ENCODE measurements at places on chromosomes 6 and 20.

- DNase-seq = no peak
Measured at GRCh38 chr20:43914311-43915210, at the start of gene TOX2. TSS of gene TOX2 (plus strand) at chr20:43914852. CDS start at chr20:43914892, 40 bp downstream.

GRCh38 chr6:7267466-7268091 is 45.4 kb downstream of the SSR1 start:
- DNase-seq = peak; percentile 72

DNA sequence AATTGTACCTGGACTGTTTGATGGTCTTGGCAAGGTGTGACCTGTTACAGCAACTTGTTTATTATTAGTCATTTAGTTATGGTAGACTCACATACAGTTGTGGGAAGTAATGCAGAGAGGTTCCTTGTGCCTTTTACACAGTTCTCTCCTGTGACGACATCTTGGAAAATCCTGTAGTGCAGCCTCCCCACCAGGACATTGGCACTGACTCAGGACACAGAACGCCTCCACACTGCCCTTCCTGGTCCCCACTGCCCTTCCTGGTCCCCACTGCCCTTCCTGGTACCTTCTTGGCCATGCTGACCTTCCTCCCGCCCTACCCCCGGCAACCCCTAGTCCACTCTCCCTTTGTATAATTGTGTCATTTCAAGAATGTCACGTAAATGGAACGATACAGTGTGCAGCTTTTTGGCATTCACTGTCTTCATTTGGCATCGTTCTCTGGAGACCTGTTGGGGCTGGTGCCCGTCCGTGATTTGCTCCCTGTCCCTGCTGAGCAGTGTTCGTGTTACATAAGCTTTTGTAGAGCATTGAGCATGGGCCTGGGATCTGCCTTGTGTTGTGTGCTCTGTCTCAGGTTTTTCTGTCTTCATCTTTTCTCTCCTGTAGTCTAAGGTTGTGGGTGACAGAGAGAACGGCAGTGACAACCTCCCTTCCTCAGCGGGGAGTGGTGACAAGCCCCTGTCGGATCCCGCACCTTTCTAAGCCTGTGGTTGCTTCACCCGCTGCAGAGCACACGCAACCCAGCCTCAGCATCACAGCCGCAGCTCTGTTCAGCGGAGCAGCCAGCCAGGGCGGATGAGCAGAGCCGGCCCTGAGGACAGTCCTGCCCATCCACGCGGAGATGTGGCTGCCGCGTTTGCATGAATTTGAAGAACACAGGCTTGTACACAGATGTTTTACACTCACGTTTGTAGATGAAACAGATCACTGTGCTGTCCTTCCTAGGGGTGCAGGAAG is 5.4 kb upstream of the DNAJC5 start:
- DNase-seq = no peak

GRCh38 chr6:151690303-151690702 is 117.2 kb upstream of the ESR1 start:
- DNase-seq = peak; percentile 6

- peak; percentile 66 for DNase-seq
Measured at GRCh38 chr20:44714701-44715498, at the start of gene CCN5. TSS of gene CCN5 (plus strand) at chr20:44715369. CDS start at chr20:44715391, 22 bp downstream.

DNA sequence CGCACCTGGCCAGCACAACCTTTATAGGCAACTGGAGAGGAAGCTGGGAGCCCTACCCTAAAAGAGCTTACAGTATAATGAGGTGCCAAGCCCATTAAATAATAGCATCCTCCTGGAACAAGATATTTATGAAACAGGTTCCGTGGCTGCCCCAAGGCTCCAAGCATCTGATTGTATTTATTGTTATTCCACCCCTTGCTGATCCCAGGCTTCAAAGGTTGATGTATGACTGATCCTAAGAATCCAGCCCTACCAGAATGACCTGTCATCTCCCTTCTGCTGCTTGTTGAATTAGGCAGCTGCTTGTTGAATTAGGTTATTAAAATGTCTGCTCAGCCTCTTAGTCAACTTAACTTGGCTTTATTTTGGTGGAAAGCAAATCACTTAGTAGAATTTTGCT is 35.2 kb upstream of the SASH1 start:
- DNase-seq = no peak

- DNase-seq = no peak
Measured at GRCh38 chr6:56445818-56446217, 196.9 kb downstream of the DST start.

DNA sequence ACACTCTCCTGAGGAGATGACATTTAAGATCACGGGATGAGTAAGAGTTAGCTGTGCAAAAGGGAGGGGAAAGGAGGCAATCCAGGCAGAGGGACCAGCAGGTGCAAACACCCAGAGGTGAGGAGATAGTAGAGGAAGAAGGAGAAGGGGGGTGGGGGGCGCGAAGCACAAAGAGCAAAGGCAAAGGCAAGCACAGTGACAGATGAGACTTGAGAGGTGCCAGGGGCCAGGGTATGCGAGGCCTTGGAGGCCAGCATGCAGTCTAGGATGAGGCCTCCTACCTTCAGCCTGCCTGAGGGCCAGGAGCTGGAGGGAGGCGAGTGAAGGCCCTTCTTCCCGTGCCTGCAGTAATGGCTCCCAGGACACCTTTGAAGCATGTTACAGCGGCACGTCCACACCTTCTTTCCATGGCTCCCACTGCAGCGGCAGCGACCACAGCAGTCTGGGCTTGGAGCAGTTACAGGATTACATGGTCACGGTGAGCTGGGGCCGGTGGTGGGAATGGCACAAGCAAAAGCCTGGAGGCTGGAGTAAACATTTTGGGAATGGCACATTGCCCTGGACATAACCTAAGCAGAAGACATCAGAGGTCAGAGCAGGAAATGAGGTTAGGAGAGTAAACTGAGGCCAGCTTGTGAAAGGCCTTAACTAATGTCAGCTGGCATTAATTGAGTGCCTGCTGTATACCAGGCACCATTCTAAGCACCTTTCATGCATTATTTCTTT is 18.6 kb downstream of the CCM2L start:
- no peak for DNase-seq

GRCh38 chr6:149763866-149764265 is 14.3 kb downstream of the PCMT1 start:
- no peak for DNase-seq

DNA sequence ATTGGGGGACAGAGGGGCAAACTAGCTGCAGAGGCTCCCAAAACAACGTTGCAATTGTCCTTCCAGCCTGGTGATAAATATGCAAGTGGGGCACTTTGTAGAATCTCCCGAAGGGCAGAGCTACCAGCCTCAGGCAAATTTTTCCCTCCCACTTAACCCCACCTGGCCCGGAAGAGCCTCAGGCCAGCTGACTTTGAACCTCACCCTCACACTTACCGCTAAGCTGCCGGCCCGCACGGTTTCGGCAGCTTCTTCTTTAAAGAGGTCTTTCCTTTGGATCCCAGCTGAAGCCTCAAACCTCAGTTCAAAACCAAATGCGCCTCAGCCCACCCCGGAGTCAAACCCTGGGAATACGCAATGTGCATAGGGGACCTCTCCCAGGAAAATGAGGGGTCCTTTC is 2.5 kb downstream of the OVOL2 start:
- peak; percentile 30 for DNase-seq

- no peak for DNase-seq
Measured at GRCh38 chr6:138004430-138005287, 102.6 kb downstream of the PERP start.

DNA sequence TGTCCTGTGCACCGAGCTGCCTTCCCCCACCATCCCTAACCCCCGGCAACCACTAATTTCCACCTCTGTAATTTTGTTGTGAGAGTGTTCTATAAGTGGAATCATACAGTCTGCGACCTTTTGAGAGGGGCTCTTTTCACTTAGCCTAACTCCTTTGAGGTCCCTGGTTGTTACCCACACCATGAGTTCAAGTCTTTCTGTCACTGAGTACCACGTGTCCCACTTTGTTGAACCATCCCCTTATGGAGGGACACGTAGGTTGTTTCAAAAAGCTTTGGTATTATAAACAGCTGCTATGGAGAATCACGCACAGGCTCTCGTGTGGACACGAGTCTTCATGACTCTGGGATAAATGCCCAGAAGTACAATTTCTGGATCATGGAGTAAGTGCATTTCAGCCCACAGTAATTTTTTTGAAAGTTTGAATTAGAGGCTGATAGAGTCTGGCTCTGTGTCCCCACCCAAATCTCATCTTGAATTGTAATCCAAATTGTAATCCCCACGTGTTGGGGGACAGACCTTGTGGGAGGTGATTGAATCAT is 9.5 kb downstream of the FAM209B start:
- no peak for DNase-seq

GRCh38 chr6:71309656-71310055 is 21.0 kb downstream of the OGFRL1 start:
- no peak for DNase-seq

DNA sequence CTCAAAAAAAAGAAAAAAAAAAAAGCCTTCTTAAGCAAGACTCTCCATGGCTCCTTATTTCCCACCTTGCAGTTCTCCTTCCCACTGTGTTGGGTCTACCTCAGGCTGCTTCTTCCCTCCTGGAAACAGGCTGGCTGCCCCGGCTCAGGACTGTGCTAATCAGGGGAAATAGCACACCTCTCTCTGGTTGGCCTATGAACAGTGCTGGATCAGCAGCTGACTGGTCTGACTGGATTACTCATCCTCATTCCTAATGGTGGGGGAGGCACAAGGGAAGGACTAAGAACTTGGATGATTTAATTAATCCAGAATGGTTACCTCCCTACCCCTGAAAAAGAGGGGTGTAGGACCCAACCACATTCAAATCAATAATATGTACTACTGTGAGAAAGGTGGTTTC is 3.9 kb upstream of the SRSF3 start:
- no peak for DNase-seq

GRCh38 chr6:156454867-156455266 is 322.3 kb upstream of the ARID1B start:
- DNase-seq = no peak

DNA sequence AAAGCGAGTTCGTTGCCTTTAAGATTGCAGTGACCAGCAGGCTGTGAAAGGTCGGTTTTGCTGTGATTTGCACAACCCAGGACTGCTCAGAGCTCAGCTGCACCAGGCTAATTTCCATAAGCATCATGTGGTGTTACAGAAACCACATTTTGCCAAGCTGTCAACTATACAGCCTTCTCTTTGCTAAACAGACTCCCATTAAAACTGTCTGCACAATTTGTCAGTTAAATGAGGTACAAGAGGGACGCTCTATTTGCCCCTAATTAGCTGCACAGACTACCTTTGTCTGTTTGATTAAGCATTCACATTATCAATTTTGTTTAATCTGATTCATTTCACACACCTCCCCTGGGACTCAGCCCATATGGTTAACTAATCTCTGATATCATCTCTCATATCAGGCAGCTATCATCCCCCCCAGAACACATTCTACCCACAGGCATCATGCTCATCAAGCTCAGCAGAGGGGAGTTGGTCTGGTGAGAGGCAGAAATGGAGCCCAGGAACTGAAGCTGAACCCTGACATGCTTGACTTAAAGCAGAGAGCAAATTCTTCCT is 62.1 kb downstream of the OLIG3 start:
- DNase-seq = no peak

GRCh38 chr6:27948237-27948636 is 8.8 kb upstream of the OR2B6 start:
- no peak for DNase-seq

- DNase-seq = no peak
Measured at GRCh38 chr6:110614586-110614985, 138.2 kb upstream of the SLC22A16 start.

- no peak for DNase-seq
Measured at GRCh38 chr20:18624948-18625347, 37.1 kb downstream of the DTD1 start.

- DNase-seq = no peak
Measured at GRCh38 chr20:50521221-50522052, 11.3 kb downstream of the PTPN1 start.

- peak; percentile 40 for DNase-seq
Measured at GRCh38 chr6:30965140-30965601, 18.3 kb upstream of the MUC21 start.

GRCh38 chr20:52805843-52806242 is 166.3 kb upstream of the TSHZ2 start:
- DNase-seq = no peak

DNA sequence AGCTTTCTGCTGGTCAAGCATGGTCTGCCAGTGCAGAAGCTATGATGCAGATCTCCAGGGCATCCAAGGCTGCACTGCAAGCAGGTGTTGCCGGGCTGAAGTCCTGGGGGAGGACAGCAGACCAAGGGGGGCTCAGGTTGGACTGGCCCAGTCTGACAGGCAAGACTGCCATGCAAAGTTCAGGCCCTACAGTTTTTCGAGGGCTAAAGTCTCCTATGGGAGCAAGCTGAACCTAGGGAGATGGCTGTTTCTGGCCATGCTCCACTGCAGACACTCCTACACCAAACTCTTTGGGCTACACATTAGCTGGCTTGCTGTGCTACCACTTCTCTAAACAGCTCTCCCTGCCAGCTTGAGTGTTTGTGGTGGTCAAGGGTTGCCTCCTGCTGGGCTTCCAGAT is 130.0 kb upstream of the SYNCRIP start:
- DNase-seq = no peak

DNA sequence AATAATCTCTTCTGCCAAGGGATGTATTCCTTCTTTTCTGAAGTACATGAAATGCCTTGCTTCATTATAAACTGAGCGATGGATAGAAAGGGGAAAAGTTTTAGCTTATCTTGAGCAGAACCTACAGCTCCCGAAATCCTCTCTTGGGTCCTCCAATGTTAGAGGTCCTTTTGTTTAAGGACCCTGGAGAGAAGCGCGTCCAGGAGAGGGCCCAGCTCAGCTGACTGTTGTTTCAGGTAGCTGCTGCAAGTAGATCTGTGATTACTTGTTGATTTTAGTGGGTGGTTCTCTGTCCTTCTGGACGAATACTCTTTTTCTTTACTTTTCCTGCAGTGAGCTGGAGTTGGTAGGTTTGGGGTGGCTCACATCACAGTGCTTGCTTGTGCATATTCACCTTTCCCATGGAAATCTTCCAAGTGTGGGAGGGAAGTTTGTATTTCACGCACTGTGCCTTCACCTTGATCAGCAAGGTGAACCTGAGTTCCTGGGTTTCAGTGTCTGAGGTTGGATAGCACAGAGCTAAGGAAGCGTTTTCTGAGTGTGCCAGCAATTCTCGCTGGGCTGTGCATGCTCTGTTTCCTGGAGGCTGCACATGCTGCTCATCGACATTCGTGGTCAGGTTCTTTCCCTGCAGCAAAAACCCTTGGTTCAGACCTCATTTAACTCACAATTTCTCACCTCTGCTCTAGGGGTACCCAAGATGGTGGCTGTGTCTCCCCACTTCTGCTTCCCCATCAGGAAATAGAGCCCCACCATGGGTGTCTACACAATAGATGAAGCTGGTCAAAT is 176.3 kb downstream of the JARID2 start:
- no peak for DNase-seq

Data from MV-4-11 (cell line).